ENCODE measurements at places on chromosomes 1 and 21. TPM values are rescaled to one million over a fixed set of nuclear protein-coding genes. Genes with fewer than 3 reads are reported as not detected.

The CZIB gene
- 37.5 TPM for total RNA-seq

The LRRC39 gene
- 1.00 TPM for total RNA-seq

The DFFB gene
- 19.4 TPM for total RNA-seq

The KCTD3 gene
- total RNA-seq = 5.6 TPM

DNA sequence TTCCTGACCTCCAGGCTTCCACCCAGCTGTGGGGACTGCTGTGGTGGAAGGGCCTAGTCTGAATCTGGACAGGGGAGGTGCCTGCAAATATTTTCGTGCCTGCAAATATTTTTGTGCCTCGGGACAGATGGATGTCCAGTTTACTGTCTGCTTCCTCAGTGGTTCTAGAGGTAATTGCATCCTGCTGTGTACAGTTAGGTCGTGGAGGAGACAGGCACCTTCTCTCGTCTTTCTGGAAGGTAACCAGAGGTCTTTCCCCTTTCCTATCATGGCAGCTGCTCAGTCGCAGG lies 53.8 kb upstream of the TINAGL1 start:
- H3K27me3 ChIP-seq = peaks cover 24% of the 10 kb centered on the region
- H3K4me3 ChIP-seq = no peak overlapping the region
- no peak for DNase-seq
- H3K36me3 ChIP-seq = no peaks in the 10 kb centered on the region

- peaks cover 52% of the 10 kb centered on the region for H3K36me3 ChIP-seq
- no peaks in the 10 kb centered on the region for H3K4me1 ChIP-seq
- DNase-seq = no peak
- no peak overlapping the region for H3K4me3 ChIP-seq
These were observed 28.6 kb upstream of the AK5 start for GRCh38 chr1:77253211-77253610.

DNA sequence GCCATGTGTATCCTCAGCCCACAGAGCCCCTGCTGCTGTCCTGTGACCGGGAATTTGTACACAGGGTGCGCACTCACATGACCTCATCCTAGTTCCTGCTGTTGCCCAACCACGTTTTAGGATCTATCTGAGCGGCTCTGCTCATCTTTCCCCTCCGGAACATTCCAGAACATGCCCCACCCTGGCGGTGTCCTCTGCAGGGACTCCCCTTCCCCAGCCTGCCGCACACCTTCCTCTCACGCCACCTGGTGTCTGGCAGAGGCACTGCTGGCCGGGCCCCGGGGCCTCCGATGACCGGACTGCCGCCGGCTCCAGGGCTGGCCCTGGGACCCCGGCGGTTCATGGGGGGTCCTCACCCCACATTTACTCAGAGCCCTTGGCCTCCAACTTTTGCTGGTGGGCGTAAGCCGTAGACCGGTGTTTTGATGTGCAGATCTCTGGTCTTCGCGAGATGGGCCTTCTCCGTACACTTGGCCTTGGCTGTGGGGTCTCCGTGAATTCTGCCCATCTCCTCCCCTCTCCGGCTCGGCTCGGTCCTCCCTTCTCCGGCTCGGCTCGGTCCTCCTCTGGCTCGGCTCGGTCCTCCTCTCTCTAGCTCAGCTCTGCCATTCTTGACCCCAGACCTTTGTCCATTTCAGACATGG lies 29.5 kb downstream of the ARHGEF16 start:
- DNase-seq = no peak
- H3K36me3 ChIP-seq = no peaks in the 10 kb centered on the region
- no peak overlapping the region for H3K27ac ChIP-seq

- H3K36me3 ChIP-seq = no peaks in the 10 kb centered on the region
- no peaks in the 10 kb centered on the region for H3K4me1 ChIP-seq
- no peak for DNase-seq
- H3K4me3 ChIP-seq = no peak overlapping the region
These were observed 65.5 kb upstream of the PALMD start for GRCh38 chr1:99580451-99580850.

Measured in natural killer cell treated with Interleukin-12 subunit alpha and Interleukin-12 subunit beta and Interleukin-15 and Interleukin-18, amount 100 ng/mL, for 72 hours (primary cell).